ENCODE measurements at places on chromosomes 6 and 20. TPM values are rescaled to one million over a fixed set of nuclear protein-coding genes. Genes with fewer than 3 reads are reported as not detected.
A peak's percentile ranks its signal among the peaks of the same experiment; 100 is the strongest.

DNA sequence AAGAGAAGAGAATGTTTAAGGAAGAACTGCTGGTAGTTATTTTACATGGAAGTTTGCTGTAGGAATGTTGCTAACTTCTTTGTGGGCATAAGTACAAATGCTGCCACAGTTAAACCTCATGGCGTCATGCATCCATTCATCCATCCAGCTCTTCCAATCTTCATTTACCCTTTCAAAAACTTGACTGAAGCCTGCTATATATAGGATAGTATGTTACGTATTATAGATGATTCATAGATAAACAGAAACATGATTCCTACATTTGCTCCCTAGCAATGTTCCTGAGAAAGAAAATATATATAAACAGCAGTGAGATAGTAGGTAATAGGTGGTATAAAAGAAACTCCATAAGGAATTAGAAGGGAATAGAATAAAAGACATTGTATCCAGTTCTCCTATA is 93.7 kb downstream of the NDUFAF5 start:
- no peak for DNase-seq
- H3K27ac ChIP-seq = no peak overlapping the region
- H3K27me3 ChIP-seq = no peaks in the 10 kb centered on the region
- no peaks in the 10 kb centered on the region for H3K4me1 ChIP-seq

- peaks cover 5% of the 10 kb centered on the region for H3K4me1 ChIP-seq
- no peaks in the 10 kb centered on the region for H3K36me3 ChIP-seq
- H3K27ac ChIP-seq = no peak overlapping the region
- no peaks in the 10 kb centered on the region for H3K27me3 ChIP-seq
Measured at GRCh38 chr20:9241232-9241692, 172.4 kb downstream of the PLCB4 start.

- DNase-seq = no peak
- peaks cover 7% of the 10 kb centered on the region for H3K27me3 ChIP-seq
- no peaks in the 10 kb centered on the region for H3K36me3 ChIP-seq
- H3K4me3 ChIP-seq = no peak overlapping the region
- no peak overlapping the region for H3K27ac ChIP-seq
- H3K4me1 ChIP-seq = no peaks in the 10 kb centered on the region
Measured at GRCh38 chr20:19683188-19683587, 74.9 kb upstream of the RIN2 start.

GRCh38 chr6:44439270-44440045 is 52.0 kb downstream of the CDC5L start:
- peaks cover 3% of the 10 kb centered on the region for H3K4me1 ChIP-seq
- DNase-seq = peak; percentile 85

GRCh38 chr6:119096721-119097565 is 18.5 kb upstream of the FAM184A start:
- H3K36me3 ChIP-seq = no peaks in the 10 kb centered on the region
- H3K27me3 ChIP-seq = no peaks in the 10 kb centered on the region
- DNase-seq = peak; percentile 40

DNA sequence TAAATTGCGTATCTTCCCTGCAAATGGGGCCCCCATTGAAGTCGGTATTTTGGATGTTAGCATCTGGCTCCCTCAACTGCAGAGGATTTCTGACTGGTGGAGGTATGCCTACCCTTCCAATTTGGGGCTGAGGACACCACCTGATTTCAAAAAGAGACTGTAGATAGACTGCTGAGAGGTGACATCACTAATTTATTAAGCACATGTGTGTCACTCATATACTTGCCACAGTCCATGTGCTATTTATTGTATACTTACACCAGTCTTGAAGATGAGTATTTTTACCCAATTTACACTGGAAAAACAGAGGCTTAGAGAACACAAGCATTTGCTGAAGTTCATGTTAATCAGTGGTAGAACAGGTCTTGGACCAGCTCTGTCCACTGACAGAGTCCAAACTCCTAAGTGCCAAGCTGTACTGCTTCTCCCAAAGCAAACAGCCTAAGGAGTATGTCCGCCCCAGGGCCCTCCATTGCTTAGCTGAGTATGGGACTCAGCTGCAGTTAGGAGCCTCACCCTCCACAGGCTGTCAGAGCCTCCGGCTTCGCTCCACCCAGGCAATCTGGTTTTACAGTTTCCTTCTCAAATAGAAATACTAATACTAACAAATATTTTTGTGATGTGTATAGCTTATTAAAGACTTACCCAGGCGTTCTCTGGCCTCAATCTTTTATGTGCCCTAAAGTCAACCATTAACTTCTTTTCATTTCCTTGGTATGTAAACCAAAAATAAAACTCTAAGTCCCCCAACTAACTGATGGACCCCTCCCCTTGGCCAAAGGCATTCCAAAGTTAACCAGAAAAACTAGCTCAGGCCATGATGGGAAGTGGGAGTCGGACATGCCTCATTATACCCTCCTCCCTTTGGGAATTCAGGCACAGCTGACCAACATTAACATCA is 17.5 kb downstream of the RIN2 start:
- no peak overlapping the region for H3K27ac ChIP-seq
- no peak overlapping the region for H3K4me3 ChIP-seq
- H3K36me3 ChIP-seq = no peaks in the 10 kb centered on the region
- peaks cover 4% of the 10 kb centered on the region for H3K4me1 ChIP-seq

The HTR1B gene
- not detected for total RNA-seq

- DNase-seq = no peak
- H3K4me1 ChIP-seq = no peaks in the 10 kb centered on the region
- no peak overlapping the region for H3K4me3 ChIP-seq
- no peak overlapping the region for H3K27ac ChIP-seq
- H3K36me3 ChIP-seq = no peaks in the 10 kb centered on the region
Measured at GRCh38 chr20:8720089-8720488, 348.8 kb upstream of the PLCB4 start.

- DNase-seq = no peak
- no peaks in the 10 kb centered on the region for H3K36me3 ChIP-seq
- H3K27ac ChIP-seq = no peak overlapping the region
- H3K4me1 ChIP-seq = no peaks in the 10 kb centered on the region
- no peaks in the 10 kb centered on the region for H3K27me3 ChIP-seq
Measured at GRCh38 chr6:166766769-166767168, 139.7 kb upstream of the RPS6KA2 start.

The TAF8 gene
- 13.9 TPM for total RNA-seq

The RAB32 gene
- total RNA-seq = 114 TPM

All from fibroblast of lung (primary cell).